ENCODE measurements at places on chromosomes 12 and 14.
A peak's percentile ranks its signal among the peaks of the same experiment; 100 is the strongest.

GRCh38 chr12:20455001-20455706, 86.8 kb downstream of the PDE3A start:
- DNase-seq: no peak

DNA sequence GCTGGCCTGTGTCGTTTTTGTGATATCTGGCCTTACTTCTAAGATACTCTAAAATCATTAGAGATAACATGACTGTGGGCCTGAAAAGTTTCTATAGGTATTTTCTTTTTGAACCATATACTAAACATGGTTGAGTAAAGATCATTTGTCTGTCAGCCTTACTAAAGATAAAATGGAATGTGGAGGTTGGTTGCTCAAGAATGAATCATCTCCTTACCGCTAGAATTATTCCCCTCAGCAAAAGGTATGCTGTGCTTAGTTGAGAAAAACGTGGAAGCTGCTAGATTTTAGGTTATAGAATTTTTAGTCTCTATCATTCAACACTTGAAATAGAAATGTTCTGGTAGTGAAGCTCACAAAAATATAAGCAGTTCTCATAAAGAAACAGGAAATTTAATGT, 407.3 kb downstream of the AEBP2 start:
- no peak for DNase-seq

- DNase-seq: no peak
These were observed 108.3 kb downstream of the RGS6 start for GRCh38 chr14:72040528-72040927.

GRCh38 chr12:19129486-19130223, at the start of gene PLEKHA5:
TSS of gene PLEKHA5 (plus strand) at chr12:19129733. CDS start at chr12:19129800, 67 bp downstream.
- DNase-seq: peak; percentile 25

DNA sequence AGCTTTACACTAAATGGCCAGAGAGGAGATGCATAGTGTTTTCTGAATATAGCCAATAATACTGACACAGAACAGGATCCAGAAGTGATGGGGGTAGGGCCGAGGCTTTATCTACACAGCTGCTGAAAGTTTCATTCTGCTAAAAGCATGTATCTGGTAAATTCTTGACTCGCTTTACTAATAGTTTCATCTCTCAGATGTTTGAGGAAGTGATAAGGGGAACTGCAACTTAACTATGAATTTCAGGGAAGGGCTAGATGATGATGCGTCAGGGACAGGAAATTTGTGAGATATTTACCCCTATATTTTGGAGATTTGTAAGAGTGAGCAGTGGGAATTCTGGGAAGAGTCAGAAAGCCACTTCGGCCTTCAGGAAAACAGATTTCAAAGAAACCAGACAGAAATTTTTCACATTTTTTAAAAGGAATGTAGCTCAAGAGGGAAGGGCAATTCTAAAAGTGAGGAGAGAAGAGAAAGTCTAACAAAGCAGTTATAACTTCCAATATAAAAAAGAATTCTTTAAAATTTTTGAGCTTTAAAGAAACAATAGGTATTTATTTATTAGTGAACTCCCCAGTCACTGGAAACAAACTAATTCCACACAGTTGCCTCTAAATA, 243.1 kb downstream of the BCAT1 start:
- DNase-seq: no peak

DNA sequence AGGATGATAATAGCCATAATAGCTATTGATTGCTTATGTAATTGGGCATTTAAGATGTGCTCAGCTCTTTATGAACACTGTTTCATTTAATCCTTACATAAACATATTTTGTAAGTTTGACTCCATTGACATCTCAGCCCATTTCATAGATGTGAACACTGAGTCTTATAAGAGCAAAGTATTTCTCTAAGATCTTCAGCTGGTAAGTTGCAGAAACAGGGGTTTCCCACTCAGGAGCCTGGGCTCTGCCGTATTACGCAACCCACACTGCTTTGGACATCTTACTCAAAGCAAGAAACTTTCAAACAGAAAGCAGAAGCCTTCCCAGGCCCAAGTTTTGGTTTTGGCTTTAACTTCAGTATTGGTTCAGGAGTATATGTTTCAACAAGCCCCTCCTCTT, 705.1 kb downstream of the MED13L start:
- no peak for DNase-seq

- DNase-seq: no peak
These were observed 104.6 kb upstream of the GPHB5 start for GRCh38 chr14:63423381-63423780.

DNA sequence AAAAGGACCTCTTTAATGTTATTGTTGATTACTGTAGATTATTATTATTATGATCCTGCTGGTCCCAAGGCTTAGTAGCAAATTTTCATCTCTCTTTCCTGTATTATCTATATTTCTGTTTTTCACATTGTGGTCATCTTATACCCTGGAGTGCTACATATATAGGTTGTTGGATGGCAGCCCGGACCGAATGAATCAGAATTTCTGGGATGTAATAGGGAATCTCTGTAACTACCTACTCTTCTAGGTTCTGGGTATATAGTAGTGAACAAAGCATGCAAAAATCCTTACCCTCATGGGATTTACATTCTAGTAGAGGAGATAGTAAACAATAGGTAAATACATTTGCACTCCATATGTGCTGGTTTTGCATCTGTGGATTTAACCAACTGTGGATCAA, 31.4 kb downstream of the NUBPL start:
- DNase-seq: no peak

DNA sequence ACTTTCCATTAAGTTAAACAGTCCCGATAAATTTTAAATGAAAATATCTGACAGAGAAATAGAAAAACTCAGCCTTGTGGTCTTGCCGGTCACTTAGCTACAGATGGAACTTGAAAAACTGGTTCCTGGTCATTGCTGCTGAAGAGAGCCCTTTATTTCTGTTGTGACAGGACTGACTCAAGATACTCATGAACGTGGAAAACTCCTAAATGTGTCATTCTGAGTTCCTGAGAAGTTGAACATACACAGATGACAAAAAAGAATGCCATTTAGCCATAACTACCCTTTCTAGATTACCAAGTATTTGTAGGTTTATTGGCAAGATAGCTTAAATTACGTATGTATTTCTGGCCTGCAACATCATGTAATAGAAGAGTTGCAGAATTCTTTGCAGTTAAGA, 134.2 kb downstream of the HMGA2 start:
- no peak for DNase-seq

DNA sequence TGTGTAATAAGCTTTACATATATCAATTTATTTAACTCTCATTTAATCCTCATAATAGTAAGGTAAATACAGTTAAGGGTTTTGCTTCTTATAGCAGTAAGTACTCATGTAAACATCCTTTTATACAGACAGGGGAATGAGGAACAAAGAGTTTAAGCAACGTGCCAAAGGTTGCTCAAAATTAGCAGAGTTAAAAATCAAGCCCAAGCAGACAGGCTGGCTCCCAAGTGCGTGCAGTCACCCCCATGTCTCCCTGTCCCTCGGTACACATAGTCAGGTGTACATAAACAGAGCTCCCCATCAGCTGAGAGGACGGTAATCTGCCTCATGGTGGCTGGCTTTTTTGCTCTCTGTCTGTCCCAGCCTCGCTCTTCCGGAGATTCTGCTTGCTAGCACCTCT, 126.4 kb downstream of the DERA start:
- no peak for DNase-seq

DNA sequence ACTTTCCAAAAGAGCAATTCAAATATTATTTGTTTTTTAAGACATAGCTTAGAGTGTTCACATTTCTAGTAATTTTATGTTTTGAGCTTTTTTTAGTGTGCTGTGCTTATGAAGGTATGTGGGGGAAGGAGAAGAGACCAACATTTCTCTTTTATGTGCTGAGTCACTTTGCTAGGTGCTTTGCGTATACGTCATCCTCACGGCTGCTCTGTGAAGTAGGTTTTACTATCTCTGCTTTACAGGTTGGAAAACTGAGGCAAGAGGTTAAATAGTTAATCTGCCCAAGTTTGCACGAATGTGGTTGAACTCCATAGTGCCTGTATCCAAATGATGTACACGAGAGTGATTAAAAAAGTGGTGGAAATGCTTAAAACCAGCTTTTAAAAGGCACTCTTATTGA, 75.9 kb downstream of the AEBP2 start:
- DNase-seq: no peak

DNA sequence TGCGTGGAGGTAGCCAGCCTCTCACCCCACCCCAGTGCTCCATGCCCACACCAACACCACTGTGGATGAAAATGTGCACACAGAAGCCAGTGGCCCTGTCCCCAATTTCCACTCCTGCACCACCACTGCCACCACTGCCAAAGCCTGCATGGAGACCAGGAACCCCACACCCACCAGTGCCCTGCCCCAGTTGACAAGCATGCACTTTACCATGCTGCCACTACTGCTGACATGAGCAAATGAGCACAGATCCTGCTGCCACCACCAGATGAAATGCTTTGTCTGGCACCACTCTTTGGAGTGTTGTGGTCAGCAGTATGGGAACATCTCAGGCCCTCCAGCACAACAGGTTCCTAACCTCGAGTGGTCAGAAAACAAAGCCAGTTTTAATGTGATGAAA, 104.1 kb downstream of the ATXN7L3B start:
- DNase-seq: no peak

- DNase-seq: no peak
These were observed 15.5 kb upstream of the KRR1 start for GRCh38 chr12:75526655-75527511.

- no peak for DNase-seq
These were observed 2.3 kb upstream of the GARIN2 start for GRCh38 chr14:67186789-67187584.

- no peak for DNase-seq
These were observed 3.8 kb downstream of the CBLN3 start for GRCh38 chr14:24425704-24426103.

GRCh38 chr14:96901227-96901626, 104.0 kb downstream of the VRK1 start:
- DNase-seq: no peak

- no peak for DNase-seq
These were observed 54.0 kb downstream of the ZNF664 start for GRCh38 chr12:124026755-124027745.

DNA sequence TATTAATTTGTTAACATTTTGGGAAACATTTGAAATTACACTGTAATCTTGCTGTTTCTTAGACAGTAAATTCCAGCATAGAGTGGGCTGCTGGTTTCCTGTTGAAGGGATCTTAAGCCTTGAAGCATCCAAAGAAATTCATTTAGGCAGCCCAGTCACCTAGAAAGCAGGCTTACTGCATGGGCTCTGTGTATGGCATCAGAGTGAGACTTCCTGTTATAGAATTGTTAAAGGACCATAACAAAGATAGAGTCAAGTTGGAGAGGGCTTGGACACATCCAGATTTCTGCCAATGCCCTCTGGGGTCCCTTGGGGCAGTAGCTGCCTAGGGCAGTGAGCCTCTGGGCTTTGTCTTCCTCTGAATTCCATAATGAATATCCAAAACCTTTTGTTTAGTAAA, 149.2 kb downstream of the DYRK2 start:
- DNase-seq: no peak

DNA sequence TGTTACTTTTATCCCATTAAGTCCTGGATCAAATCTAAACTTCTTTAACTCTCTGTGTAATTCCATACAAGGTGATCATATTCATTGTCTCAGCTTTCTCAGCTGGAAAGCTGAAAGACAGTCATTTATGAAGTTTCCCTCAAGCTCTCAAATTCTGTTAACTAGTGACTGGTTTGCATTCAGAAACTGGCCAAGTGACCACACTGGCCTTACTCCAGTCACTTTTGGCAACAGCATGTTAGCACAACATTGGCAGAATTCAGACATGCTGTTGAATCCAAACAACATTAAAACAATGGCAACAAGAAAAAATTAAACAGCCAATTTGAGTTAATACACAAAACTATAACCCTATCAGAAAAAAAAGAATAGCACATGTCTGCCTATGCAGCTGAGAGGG, 343.3 kb downstream of the MDGA2 start:
- DNase-seq: no peak

DNA sequence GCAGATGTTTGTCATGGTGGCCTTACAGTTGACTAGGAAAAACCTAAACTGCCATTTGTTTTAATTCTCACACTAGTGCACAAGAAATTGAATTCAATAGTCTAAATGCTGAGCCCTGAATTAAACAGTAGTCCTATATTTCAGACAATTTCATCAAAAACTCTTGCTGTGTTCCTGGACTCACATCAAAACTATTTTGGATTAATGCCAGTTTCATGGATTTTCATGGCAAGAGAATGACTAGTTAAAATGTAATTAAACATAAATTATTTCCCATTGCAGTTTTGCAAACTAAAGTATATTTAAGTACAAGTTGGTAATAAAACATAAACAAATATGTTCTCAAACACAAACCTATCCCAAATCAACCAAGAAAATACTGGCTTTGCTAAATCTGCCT, 468.0 kb upstream of the PRICKLE1 start:
- no peak for DNase-seq

GRCh38 chr14:68543516-68543915, 249.4 kb downstream of the ZFP36L1 start:
- DNase-seq: no peak

- DNase-seq: no peak
These were observed 773.1 kb upstream of the TBX3 start for GRCh38 chr12:115456946-115457689.

GRCh38 chr14:76771437-76771980, 10.2 kb downstream of the VASH1 start:
- DNase-seq: no peak

- no peak for DNase-seq
These were observed 58.2 kb downstream of the ALG10B start for GRCh38 chr12:38374751-38375150.

- DNase-seq: no peak
These were observed 6.2 kb upstream of the WDR89 start for GRCh38 chr14:63647696-63648410.

GRCh38 chr12:24444634-24445033, 495.2 kb upstream of the SOX5 start:
- DNase-seq: no peak

DNA sequence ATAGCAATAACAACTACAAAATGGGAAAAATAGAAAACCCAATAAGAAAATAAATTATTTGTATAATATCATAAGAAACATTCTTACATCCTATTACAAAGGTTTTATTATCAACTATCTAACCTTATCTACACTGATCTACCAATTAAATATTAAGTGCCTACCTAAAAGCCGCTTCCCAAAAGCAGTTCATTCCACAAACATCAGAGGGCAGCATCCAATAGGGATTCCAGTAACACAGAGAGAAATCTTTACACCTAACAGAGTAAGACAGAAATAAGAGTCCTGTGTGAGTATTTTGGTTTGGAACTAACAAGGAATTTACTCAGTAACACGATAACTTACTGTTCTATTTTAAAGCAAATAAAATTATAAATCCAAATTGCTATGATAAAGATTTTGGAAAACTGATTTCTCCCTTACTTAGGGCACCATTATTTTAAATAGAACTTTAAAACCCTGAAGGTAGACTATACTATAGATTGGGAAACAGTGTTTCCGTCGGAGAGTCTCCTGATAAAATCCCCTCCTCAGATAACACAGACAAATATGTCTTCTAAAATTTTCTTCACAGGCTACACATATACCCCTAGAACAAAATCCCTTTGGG, 15.0 kb downstream of the GXYLT1 start:
- no peak for DNase-seq

DNA sequence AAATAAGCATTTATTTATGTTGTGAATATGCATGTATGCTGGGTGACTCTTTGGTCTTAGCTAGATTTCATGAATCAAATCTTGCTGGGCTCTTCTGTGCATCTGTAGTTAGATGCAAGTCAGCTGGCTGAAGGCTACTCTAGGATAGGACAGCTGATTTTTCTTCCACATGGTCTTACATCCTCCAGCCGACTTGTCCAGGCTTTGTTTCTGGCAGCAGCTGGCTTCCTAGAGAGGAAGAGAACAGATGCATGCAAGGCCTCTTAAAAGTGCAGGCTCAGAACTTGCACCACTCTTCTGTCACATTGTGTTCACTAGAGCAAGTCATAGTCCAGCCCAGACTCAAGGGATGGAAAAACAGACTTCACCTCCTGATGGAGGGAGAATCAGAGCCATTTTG, 435.4 kb upstream of the STXBP6 start:
- no peak for DNase-seq

Measured in stimulated activated CD8-positive, alpha-beta memory T cell treated with anti-CD3 and anti-CD28 coated beads, Interleukin-12 subunit alpha, Interleukin-12 subunit beta, amount 100 ng/mL, for 4 hours (primary cell).